ENCODE measurements at places on chromosomes 7 and 10.

DNA sequence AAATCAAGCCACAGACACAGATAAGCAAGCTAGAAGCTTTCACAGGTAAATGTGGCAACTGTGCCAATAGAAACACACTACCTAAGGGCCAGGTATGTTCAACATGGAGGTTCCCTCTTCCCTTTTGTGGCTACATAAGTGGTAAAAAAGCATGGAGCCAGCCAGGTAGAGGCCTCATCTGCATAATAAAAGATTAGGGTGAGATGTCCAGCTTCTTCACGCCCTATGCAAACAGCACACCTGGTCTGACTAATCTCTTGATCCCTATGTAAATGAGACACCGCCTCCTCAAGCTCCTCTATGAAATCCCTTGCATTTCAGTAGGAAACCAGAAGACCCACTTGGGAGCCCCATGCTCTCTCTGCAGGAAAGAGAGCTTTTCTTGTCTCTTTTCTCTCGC, 282.2 kb downstream of the NEBL start:
- no peak for DNase-seq

DNA sequence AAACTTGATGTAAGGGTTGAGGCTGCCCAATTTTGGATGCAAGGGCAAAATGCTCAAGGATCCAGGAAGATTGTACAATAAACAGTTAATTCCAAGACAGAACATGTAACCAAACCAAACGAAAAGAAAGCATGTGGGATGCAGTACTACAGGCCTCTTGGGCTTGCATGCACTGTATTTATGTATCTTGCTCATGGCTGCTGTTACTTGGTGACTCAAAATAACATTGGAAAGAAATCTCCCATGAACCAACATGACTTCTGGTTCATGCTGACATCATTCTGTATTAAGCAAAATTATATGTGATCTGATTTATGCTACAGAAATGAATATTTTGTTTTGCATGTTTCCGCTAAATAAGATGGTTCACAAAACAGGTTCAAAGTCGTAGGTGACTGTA, 65.9 kb upstream of the FZD1 start:
- DNase-seq, result no peak

- DNase-seq, result no peak
These were observed 6.5 kb downstream of the TBRG4 start for GRCh38 chr7:45104844-45105587.

- DNase-seq, result no peak
These were observed 37.6 kb upstream of the MYL10 start for GRCh38 chr7:101666741-101667140.

- DNase-seq, result no peak
These were observed 2.4 kb upstream of the MEOX2 start for GRCh38 chr7:15688911-15689310.

- no peak for DNase-seq
These were observed 1.1 kb upstream of the EMX2 start for GRCh38 chr10:117541405-117541908.

GRCh38 chr7:117190104-117190503, 132.8 kb downstream of the WNT2 start:
- no peak for DNase-seq

GRCh38 chr10:89543841-89544240, 8.4 kb upstream of the SLC16A12 start:
- no peak for DNase-seq

GRCh38 chr7:39130857-39131526, 153.3 kb downstream of the POU6F2 start:
- no peak for DNase-seq

DNA sequence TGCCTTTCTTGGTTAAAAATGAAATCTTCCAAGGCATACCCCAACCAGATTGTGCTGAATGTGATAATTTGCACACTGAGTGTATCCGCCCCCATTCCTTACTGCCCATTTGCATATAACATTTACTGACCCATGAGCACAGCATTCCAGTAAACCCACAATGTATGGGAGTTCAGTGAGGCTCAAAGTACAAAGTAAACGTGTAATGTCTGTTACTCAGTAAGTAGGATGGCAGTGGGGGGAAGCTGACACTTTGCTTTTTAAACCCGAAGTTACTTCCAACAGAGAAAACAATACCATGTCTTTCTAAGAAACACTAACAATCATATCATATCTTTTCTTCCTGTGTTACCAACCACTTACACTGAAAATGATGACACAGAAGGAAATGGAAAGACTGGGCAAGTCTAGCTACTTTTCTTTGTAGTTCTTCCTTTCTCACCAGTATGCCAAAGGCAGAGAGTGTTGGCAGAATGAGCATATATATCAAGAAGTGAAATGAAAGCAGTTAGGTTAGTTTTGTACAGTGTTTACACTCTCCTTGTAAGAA, 27.1 kb upstream of the SOSTDC1 start:
- no peak for DNase-seq

- no peak for DNase-seq
These were observed 16.9 kb downstream of the SMURF1 start for GRCh38 chr7:99126921-99127553.

DNA sequence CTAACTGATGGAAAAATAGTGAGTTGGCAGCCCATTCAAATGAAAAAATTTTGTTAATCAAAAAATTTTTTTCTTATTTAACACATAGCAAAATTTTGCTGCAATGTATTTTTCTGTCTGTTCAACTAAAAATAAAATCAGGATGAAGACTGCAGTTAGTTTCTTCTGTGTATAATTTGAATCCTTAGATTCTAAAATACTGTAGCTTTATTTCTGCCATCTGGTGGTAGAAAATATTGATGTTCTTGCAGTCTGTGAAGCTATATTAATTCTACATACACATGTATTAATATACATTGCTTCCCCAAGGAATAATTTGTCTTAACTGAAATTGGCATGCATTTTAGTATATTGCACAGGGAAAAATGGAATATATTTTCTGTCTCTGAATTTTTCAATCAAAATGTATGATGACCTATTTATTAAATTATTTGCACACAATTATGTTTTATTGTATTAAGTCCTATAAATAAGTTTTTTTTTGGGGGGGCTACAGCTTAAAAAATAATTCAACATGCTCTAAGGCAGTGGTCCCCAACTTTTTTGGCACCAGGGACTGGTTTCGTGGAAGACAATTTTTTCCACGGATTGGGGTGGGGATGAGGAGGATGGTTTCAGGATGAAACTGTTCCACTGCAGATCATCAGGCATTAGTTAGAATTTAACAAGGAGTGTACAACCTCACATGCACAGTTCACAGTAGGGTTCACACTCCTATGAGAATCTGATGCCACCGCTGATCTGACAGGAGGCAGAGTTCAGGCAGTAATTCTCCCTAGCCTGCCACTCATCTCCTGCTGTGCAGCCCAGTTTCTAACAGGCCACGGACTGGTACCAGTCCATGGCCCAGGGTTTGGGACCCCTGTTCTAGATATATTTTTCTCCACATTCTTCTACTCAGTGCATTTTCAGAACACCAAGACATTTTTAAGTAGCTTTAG, 119.4 kb downstream of the GNAT3 start:
- DNase-seq, result no peak

GRCh38 chr7:30223896-30224295, 60.5 kb upstream of the ZNRF2 start:
- no peak for DNase-seq

GRCh38 chr10:126013489-126014281, 117.3 kb downstream of the FANK1 start:
- no peak for DNase-seq

GRCh38 chr7:45922810-45923209, 1.7 kb upstream of the IGFBP3 start:
- DNase-seq, result no peak

GRCh38 chr7:142557971-142558582, 191.2 kb upstream of the PRSS1 start:
- DNase-seq, result peak; percentile 21

GRCh38 chr10:43931308-43931930, 282.7 kb upstream of the ZNF32 start:
- DNase-seq, result no peak

DNA sequence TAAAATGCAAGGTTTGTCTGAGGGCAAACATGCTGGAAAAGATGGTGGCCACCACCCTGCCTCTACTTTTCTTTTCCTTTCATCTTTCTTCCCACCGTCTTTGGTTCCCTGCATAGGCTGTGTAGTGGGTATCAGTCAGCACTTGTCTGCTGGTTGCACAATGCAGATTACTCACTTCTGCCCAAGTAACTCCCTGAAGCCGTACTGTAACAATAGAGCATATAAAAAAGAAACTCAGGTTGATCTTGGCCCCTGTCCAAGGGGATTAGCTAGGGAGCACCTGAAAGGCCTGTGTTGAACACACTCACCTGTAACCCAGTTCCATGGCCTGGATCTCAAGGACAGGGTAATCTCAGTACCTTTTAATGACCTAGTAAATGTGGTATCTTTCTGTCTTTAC, 533.0 kb upstream of the GALNT17 start:
- DNase-seq, result no peak

GRCh38 chr7:10412422-10413019, 561.2 kb upstream of the PHF14 start:
- DNase-seq, result no peak

- DNase-seq, result no peak
These were observed 631.8 kb upstream of the CELF2 start for GRCh38 chr10:10385831-10386230.

DNA sequence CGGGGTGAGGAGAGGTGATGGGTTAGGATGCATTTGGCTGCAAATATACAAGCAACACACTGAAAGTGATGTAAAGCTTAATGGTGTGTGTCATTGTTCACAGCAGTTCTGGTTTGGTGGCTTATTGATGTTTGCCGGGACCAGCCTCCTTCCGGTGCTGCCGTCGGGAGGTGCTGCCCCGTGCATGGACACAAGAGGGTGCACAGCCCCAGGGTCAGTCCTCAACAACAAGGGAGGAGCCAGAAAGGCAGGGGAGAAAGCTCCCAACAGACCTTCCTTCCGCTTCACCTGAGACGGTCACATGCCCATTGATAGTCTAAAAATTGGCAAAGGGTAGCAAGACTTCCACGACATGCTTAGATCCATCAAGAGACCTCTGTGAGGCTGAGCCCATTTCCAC, 9.5 kb downstream of the RNF32 start:
- no peak for DNase-seq

- no peak for DNase-seq
These were observed 281.1 kb upstream of the SP4 start for GRCh38 chr7:21146642-21147423.

DNA sequence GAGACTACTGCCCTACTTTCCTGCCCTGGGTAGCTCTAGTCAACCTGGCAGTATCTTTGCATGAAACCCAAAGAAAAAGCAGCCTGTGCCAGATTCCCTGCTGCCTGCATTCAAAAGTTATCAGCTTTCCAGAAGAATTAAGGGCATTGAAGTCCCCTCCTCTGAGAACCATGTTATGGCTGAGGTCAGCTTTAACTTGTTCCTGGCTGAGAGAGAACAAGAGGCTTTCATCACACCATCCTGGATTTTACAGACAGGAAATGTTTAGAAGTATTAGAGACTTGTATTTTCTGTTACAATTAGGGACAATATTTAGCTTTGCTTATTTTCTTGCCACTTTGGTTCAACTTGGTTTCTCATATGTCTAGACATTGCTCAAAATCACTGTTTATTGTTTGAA, 238.8 kb downstream of the ARL4A start:
- DNase-seq, result no peak

GRCh38 chr10:78594559-78595268, 474.1 kb upstream of the ZMIZ1 start:
- no peak for DNase-seq

GRCh38 chr10:113293167-113293566, 259.7 kb upstream of the HABP2 start:
- DNase-seq, result no peak

DNA sequence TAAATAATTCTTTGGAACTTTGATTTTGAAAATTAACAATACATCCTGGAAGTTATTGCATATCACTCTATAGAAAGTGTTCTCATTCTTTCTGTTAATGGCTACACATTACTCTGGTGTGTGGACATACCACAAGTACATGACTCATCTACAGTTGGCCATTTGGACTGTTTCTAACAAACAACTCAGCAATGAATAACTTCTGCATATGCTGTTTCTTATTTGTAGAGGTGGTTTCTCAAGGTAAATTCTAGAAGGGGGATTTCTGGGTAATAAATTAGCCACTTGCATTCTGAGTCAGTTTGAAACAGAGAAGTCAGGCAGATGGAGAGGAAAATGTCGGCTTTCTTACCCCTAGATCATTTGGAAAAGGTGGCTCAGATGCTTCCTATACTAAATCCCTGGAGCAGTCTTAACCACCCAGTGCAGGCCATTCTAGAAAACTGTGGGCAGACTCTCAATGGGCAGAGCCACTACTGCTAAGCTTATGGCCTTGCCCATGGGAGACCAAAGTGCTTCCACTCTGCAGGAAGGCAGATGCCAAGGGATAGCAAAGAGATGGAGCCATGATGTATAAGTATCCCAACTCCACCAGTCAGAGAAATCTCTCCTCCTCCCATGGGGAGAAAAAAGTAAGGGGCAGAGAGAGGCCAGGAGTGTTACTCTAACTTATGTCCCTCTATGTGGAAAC, 194.0 kb upstream of the PLPP4 start:
- DNase-seq, result no peak

GRCh38 chr10:113108194-113108835, 158.3 kb downstream of the TCF7L2 start:
- no peak for DNase-seq

DNA sequence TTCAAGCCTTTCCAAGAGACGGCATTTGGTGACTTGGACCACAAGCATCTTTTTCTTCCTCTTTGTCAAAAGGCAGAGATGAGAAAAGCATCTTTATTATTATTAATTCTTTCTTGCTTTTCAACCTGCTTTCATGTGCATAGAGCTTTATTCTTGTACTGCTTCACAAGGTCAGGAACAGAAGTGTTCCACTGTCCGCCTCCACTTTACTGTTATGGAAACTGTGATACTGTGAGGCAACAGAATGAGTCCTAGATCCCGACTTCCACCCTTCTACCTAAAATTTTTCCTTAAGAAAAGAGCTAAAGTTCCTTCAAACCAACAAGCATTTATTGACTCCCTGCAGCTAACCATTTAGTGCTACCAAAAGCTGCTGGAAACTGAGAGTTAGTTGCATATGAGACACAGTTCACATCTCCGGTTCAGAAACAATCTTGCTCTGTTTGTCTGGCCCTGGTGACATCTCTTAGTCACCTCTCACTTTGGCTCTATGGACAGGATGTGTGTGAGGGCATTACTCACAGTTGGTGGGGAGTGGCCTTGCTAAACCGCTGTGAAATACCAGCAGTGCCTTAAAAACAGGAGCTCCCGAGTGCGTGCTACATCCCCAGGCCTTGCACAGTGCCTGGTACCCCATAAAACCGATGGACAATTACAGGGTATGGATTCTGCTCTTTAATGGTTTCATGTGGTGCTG, 77.1 kb upstream of the TRIL start:
- DNase-seq, result no peak

Data from activated CD4-positive, CD25-positive, alpha-beta regulatory T cell treated with anti-CD3 and anti-CD28 coated beads, Interleukin-2, amount 50 U/mL, for 16 hours (primary cell).